ENCODE measurements at places on chromosomes 7 and 10.

- DNase-seq, result no peak
Observed at GRCh38 chr7:115462301-115463015, 540.6 kb downstream of the MDFIC start.

DNA sequence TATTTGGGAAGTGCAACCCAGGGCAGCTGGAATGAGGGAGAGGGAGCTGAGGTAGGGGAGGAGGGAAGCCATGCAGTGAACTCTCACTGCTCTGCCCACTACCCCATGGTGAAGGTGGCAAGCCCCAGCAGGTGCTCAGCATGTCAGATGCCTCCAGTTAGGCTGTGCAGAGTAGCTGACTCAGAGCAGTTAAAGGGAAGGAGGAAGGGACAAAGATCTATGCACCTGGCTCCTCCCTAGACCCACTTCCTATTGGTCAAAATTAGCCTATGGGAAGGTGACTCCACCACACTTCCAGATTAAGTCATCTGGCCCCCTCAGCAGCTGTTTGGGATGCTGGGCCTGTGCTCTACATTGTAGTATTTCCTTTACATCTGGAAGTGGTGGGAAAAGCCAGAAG, 125.7 kb upstream of the MTPN start:
- no peak for DNase-seq

GRCh38 chr7:81719865-81720264, 50.0 kb downstream of the HGF start:
- DNase-seq, result peak; percentile 57

- no peak for DNase-seq
Observed at GRCh38 chr7:70259502-70259901, 661.2 kb downstream of the AUTS2 start.

DNA sequence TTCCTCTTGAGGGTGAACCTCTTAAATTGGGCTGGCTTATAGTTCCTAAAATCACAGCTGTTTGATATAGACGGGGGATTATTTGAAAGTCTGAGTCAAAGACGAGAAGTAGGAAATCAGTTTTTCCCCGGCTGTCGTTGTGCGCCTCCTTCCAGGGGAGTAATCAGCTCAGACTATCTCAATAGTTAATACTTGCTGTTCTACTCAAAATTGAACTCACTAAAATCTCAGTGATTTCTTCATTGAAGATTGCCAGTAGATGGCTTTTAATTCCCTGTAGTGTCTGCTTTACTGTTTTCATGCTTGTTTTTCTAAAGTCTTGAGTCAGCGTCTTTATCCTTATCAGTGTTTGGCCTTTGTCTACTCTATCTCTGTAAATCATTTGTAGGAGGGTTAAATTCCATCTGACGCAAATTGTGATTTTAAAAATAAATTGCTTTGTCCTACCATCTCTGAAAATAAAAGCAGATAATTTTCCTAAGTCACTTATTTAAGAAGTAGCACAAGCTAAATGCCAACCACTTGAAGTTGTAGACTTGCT, 47.3 kb downstream of the CNNM2 start:
- DNase-seq, result no peak

- peak; percentile 34 for DNase-seq
Observed at GRCh38 chr7:114663502-114663901, 248.9 kb downstream of the FOXP2 start.

- no peak for DNase-seq
Observed at GRCh38 chr7:37282927-37283326, 165.7 kb downstream of the ELMO1 start.

- peak; percentile 31 for DNase-seq
Observed at GRCh38 chr10:28248092-28248491, 54.8 kb downstream of the MPP7 start.

DNA sequence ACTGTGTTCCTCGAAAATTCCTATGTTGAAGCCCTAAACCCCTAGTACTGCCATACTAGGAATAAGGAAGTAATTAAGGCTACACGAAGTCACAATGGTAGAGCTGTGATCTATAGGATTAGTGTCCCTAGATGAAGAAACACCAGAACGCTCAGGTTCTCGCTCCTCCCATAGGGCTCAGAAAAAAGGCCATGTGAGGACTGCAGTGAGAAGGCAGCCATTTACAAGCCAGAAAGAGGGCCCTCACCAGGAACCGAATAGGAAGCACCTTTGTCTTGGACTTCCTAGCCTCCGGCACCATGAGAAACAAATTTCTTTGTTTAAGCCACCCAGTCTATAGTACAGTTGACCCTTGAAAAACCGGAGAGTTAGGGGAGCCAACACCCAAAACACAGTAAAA, 46.2 kb downstream of the CACUL1 start:
- no peak for DNase-seq

DNA sequence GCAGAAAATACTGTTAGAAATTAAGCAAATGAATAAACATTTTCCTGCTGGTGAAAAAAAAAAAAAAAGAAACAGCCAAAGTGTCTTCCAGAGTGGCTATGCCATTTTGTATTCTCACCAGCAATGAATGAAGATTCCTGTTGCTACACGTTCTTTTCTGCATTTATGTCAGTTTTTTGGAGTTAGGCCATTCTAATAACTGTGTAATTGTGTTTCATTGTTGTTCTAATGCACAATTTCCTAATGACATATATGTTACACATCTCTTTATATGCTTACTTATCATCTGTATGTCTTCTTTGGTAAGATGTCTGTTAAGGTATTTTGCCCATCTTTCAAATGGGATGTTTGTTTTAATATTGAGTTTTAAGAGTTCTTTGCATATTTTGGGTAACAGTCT, 213.7 kb downstream of the ITGB1 start:
- DNase-seq, result no peak

DNA sequence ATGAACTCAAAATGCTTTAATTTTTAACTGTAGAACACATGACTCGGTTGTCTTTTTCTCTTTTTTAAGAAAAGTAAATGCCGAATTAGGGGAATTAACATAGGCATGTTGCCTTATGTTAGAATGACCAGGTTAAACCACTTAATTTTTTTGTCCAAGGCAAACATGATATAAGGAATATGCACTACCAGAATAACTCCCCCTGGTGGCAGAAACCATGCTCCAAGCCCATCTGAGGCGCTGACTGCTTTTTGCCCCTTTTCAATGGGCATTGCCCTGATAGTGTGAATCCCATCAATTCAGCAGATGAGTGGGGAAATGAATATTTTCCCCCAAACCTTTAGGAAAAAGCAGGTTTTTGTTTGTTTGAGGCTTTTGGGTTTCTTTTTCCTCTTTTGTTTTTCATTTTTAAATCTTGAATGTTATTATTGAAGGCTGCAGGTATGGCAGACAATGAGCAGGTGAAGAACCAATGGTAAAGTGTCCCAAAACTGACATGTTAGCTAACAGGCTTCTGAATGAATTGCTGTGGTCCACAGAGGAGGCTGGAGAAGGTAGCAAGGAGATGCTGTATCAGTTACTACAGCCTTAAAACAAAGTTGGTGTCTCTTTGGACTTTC, 284.3 kb downstream of the SORCS3 start:
- DNase-seq, result no peak

DNA sequence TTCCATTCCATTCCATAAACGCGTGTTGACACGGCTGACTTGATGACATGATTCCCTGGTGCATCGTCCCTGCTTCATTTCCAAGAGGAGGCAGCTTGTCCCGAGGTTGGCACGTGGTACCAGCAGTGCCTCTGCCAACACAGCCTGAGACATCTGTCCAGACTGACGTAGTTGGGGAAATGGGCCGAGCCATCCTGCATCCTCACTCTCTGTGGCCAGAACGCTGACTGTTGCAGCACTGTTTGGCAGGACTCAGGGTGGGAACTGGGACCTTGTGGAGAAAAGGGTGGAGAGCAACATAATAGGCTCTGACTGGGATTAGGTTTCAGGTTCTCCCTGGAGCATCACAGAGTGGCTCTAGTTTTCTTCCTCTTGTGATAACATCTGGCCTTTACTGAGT, 118.6 kb upstream of the BTBD16 start:
- peak; percentile 44 for DNase-seq

- DNase-seq, result no peak
Observed at GRCh38 chr10:75100764-75101291, 10.6 kb upstream of the SAMD8 start.

DNA sequence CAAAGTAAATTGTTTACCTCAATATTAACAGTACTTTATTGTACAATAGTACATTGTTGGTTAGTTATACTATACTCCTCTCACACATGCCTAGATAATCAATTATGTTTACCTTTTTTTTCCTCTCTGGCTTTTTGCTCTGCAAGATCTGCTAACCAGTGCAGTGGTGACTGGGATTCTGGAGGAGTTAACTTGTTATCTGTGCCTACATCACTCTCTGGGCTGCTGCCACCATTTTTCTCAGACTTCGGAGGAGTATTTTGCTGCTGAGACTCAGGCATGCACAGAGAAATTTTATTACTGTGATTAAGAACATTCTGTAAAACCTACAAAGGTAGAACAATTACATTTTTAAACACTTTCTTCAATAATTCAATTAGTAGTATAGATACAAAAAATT, 59.7 kb downstream of the NRBF2 start:
- no peak for DNase-seq

DNA sequence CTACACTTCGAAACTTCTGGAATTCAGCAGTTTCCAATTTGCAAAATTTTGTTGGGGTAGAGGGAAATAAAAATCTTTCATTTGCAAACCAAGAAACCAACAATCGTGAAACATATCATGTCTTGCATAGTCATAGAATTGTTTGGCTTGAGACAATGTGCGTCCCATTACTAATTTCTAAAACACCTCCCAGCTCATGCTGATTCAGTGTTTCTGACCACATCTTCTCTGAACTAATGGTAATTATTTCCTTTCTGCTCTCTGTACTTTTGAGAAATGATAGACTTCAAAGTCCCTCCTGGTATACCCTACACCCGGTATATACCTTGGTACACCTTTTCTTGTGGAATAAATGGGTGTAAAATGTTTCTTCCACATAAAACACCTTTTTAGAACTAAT, 41.8 kb upstream of the TSPAN13 start:
- no peak for DNase-seq

GRCh38 chr10:133236401-133237240, 1.0 kb upstream of the VENTX start:
- DNase-seq, result no peak

GRCh38 chr10:80412486-80412885, 4.1 kb downstream of the PRXL2A start:
- no peak for DNase-seq

GRCh38 chr10:25842146-25842545, 91.9 kb upstream of the MYO3A start:
- DNase-seq, result no peak

DNA sequence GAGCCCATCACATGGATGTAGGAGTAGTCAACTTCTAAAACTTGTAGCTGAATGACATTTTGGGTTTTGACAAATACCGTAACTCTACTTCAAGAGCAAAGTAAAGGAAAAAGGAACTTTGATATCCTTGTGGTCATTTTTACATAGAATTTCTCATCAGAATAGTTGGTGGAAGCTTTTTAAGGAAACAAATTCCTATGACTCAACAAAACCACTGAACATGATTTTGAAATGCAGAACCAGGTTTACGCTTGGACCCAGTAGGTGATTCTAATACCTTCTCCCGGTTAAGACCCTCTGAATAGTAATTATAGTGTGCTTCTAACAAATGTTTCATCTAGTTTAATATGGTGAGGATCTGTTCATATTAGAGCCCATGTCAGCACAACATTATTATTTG, 307.8 kb downstream of the GPR37 start:
- DNase-seq, result peak; percentile 70

GRCh38 chr7:5780801-5781496, 514 bp downstream of the RNF216 start:
- no peak for DNase-seq

DNA sequence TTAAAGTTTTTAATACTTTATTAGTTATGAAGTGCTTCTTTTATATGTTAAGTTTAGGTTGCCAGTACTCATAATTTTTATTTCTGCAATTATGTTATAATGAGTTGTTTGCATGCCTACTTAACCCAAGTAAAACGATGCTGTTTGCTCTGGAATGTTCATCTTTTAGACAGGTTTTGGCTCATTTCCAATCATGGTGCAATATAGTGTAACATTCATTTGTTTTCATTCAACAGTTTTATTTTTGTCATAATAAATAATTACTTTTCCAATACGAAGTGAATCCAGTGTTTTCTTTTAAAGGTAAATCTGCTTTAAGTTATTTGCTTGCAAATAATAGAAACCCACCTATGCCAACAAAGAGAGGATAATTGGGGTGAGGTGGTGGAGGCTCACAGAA, 22.1 kb downstream of the ARL5B start:
- DNase-seq, result peak; percentile 50

- DNase-seq, result peak; percentile 81
Observed at GRCh38 chr7:5766321-5766761, 15.1 kb downstream of the RNF216 start.

DNA sequence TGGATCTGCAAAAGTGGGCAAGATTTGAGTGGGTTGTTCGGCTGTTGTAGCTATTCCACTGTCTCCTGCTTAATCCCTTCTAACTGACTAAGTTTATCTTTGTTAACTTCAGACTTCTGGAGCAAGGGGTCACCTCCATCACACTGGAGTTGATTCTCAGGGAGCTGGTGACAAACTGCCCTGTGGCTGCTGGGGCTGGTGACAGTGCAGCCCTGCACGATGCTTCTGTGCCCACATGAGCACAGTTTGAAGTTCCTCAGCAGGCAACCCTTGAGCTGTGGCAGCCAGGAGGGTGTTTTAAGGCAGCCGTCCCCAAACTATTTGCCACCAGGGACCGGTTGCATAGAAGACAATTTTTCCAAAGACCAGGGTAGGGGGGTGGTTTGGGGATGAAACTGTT, 40.5 kb downstream of the ADRB1 start:
- DNase-seq, result no peak

- no peak for DNase-seq
Observed at GRCh38 chr10:95125582-95125981, 56.3 kb upstream of the CYP2C8 start.

DNA sequence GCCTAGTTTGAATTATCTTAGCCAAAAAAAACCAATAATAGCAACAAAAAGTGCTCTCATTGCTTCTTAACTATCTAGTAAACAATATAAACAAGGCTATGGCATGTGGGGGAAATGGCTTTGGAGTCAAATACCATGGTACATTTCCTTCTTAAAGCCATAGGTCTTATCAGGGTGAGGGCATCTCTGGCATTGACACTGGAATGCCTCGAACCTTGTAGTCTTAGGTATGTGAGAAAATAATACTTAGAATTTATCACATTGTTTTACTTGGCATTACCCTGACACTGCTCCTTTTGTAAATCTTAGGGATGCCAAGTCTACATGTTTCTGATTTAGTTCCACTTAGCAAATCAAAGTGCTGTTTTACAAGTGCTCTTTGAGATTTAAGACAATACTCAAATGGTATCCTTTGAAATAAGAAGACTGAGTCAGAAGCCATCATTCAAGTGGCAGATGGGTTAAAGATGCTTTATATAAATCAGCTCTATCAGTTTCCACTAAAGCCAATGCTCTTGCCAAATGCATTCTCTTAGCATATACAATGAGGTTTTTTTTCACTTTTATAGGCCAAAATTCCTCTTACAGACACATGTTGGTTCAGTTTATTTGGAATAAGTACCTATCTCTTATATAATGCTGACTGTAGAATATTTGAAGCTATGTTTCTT, 155.2 kb downstream of the HPSE2 start:
- no peak for DNase-seq

GRCh38 chr7:56175771-56176170, 59.6 kb upstream of the NUPR2 start:
- no peak for DNase-seq

Data from IMR-90 (cell line).